ENCODE measurements at places on chromosomes 7 and 10.

DNA sequence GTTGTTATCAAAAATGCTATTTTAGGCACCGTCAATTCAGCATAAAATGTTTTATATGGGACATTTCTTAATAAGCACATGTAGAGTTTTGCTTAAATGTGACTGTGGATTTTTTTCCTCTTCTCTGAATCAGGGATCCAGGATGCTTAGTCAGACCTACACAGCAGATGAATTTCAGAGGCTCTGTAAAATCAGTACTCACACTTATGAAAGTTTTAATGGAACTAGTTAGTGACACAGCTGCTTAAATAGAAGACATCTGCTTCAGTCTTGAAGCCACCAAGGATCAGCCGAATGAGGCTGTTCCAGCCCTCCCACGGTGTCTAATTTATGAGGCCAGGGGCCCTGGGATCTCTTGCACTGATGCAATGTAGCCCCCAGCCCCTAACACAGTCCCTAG, 136.0 kb downstream of the MYOF start:
- DNase-seq = no peak

DNA sequence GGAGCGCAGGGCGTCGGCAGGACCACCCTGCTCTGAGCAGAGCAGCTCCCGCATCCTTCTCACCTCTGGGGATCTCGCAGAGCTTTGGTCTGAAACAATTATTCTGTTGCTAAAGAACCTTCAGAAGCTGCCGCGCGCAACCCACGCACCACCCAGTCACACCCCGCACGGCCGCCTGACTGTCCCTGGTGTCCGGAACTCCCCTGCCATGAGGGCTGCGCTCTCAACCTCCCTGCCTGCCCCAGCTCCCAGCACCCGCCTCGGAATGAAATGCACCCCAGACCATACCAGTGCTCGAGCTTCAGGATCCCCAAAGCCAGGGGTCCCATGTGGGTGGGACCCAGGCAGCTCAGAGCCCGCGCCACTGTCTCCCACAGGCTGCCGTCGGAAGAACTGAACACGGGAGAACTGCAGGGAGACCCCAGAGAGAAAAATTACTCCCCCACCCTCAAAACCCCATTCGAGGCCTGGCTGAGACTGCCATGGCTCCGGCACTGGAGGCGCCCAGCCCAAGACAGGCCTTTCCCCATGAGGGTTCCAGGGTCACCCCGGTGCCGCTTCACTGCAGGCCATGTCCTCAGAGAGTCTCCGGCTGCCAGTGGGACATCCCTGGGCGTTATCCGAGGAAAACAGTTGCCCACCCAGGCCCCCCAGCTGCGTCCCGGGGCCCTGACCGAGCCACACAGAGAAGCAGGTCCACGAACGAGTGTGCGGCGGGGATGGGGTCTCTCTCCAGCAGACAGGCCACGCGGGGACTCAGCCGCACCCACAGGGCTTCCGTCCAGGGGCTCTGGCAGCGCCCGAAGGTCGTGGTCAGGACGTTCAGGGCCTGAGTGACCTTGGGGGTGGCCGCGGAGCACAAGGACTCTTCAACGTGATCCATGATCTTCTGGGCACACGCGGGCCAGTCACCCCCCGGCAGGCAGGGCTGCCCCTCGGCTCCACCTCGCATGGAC, 12.1 kb downstream of the BRAT1 start:
- no peak for DNase-seq

- no peak for DNase-seq
Measured at GRCh38 chr7:26417911-26418413, 126.3 kb downstream of the SNX10 start.

DNA sequence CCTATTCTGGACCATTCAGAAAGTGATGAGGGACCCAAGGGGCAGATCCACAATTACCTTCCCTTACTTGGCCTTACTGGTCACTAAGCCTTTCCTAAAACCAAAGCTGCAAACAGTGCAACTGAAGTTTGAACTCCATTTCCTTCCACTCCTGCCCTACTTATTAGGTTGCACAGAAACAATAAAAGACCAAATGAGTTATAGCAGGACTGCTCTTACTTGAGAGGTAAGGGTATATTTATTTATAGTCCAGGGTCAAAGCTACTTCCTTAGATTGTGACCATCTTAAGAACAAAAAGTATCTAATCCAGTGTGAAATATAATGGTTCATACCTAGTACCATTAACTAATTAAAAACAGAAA, 27.0 kb downstream of the CDK6 start:
- no peak for DNase-seq

DNA sequence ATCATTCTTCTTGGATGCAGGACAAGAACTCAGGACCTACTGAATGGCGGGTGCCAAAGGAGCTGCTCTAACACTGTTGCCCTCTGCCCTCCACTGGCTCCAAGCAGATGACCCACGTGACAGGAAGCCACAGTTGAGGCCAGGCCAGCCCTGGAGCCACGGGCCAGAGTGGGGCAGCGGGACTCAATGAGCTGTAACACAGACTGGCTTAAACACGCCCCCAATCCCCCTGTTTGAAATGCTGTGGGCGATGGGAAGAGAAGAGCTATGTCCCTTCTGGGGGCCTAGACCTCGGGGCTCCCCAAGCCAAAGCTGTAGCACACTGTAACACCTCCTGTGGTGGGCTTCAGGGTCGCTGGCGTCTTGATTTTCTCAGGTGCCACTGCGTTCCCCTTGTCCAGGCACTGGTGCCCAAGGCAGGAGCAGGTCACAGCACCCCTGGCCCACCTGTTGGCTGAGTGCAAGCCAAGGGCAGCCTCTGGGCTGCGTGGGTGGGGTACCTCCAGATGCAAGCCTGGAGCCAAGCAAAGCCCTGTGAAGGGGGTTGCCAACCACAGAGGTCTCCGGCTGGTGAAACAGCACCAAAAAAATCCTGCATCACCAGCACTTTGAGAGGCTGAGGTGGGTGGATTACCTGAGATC, 18.6 kb upstream of the ZMIZ2 start:
- DNase-seq = no peak

Data from T-helper 1 cell (primary cell).